Stimulated activated CD8-positive, alpha-beta memory T cell treated with anti-CD3 and anti-CD28 coated beads, Interleukin-15, amount 100 ng/mL, for 4 hours (primary cell): ENCODE measurements at places on chromosomes 6 and 20.

- no peak for DNase-seq
Measured at GRCh38 chr6:39824030-39824926, 32.1 kb downstream of the DAAM2 start.

GRCh38 chr20:51404297-51405060 is 138.0 kb downstream of the NFATC2 start:
- peak; percentile 84 for DNase-seq

DNA sequence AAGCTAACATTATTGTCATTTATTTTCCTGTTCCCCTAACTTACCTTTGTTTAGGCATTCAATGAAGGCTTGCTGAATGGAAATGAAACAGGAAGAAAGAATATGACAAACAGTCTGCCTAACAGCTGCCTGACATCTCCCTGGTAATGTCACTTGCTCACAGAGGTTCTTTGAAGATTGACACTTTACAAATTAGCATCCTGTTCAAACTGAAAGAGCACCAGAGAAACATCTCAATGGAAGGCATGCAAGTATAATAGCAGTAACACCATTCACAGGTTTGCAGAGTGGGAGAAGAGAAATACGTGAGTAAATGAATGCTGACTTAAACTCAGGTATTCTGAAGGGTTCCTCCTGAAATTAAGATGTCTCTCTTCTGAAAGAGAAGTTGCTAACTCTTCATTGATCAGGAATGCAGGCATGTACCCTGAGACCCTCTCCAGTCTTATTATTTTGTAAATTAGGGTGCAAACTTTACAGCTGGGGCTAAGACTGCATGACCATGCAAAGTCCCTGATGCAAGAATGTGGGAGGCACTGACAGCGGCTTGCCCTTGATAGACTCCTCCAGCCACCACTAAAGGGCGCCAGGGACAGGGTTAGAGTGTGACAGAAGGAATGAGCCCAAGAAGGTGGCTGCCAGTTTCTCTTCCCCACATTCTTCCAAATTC is 1.3 kb upstream of the SMLR1 start:
- no peak for DNase-seq

GRCh38 chr6:52368002-52368401 is 6.1 kb downstream of the PAQR8 start:
- no peak for DNase-seq

DNA sequence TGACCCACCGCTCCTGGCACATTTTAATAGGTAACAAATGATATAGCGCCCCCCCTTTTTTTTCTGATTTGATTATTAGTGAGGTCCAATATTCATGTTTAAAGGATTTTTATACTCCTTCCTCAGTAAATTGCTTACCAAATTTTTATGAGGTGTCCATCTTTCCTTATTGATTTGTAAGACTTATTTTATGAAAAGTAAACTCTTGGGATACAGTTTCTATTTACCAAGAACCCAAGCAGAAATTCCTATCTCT is 25.1 kb downstream of the TRIM27 start:
- DNase-seq = no peak

DNA sequence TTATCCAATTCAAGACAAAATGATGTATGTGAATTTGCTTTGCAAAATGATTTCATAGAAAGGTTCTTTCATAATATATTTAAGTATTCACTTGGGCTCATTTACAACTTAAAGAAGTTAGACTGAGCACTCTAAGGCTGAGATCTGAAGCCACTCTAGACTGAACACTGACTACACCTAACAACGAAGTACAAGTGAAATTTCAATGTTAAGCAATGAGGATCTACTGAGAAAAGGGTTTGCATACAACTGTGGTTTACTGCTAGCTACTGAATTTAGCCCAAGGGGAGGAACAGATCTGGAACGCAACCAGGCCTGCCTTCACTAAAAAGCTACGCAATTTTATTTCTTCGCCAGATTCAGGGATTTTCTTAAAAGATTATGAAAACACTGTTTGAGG is 106.4 kb downstream of the MBOAT1 start:
- no peak for DNase-seq

GRCh38 chr20:23566199-23566932 is 1.9 kb downstream of the CST9L start:
- no peak for DNase-seq

GRCh38 chr20:49603209-49603627 is 35.3 kb upstream of the PTGIS start:
- no peak for DNase-seq
